ENCODE measurements at places on chromosomes 11 and 22.
A peak's percentile ranks its signal among the peaks of the same experiment; 100 is the strongest.

DNA sequence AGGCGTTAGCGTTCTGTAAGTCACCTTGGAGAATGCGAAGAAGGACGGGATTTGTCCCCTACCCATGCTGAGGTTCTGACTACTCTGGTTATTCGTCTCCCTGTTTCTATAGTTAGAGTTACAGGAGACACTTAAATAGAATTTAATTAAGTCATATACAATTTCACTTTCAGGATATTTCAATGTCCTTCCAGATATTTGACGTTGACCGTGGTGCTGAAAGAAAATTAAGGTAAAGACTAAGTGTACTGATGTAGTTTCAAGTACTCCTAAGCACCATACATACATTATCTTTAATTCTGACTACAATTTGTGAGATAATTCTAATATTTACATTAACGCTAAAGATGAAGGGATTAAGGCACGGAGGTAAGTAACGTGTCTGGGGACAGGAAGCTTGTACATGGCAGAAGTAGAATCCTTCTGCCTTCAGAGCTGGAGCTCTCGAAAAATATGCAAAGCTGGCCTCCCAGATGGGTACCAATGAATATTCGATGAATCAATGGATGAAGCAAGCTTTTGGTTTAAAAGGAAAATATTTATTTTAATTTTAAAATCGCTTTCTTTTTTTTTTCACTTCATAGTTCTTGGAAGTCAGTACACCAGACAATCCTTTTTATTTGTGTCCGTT is 539 bp upstream of the SLC36A4 start:
- DNase-seq, result no peak

- DNase-seq, result no peak
These were observed 337.2 kb upstream of the DDI1 start for GRCh38 chr11:103699216-103699615.

GRCh38 chr11:26027887-26028286 is 304.0 kb upstream of the ANO3 start:
- DNase-seq, result no peak

DNA sequence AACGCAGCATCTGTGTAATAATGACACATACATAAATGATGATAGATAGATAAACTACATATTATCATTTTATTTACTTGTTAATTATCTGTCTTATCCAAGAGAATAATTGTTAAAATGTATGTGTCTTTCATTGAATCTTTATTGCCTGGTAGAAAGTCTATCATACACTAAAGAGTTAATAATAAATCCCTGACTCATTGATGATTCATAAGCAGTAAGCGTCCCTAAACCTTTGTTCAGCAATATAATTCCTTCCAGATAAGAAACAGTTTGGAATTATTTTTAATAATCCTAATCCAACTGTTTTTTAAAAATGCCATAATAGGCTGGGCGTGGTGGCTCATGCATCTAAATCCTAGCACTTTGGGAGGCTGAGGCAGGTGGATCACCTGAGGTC is 655.6 kb upstream of the CNTN5 start:
- no peak for DNase-seq

DNA sequence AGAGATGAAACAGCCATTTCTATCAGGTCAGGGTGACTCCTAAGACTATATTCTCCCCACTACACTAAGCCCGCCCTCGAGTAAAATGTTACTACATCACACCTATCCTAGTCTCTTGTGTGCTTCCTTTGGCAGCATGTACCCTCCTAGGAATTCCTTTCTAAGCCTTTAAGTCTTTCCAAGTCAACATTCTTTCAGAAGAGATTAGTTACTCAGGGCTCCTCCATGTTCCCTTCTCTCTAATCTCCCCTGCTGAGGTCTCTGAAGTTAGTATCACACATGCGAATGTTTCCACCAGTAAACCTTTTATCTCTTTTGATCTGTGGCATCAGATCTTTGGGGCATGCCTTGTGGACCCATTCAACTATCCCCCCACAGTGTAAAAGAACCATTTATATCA is 873.7 kb upstream of the FAT3 start:
- no peak for DNase-seq

- DNase-seq, result peak; percentile 39
These were observed 705 bp downstream of the UNC93B1 start for GRCh38 chr11:68002938-68003845.

GRCh38 chr11:12090061-12090591 is 20.3 kb upstream of the MICAL2 start:
- DNase-seq, result no peak

GRCh38 chr11:61718046-61718531 is 34.3 kb upstream of the MYRF start:
- DNase-seq, result no peak

DNA sequence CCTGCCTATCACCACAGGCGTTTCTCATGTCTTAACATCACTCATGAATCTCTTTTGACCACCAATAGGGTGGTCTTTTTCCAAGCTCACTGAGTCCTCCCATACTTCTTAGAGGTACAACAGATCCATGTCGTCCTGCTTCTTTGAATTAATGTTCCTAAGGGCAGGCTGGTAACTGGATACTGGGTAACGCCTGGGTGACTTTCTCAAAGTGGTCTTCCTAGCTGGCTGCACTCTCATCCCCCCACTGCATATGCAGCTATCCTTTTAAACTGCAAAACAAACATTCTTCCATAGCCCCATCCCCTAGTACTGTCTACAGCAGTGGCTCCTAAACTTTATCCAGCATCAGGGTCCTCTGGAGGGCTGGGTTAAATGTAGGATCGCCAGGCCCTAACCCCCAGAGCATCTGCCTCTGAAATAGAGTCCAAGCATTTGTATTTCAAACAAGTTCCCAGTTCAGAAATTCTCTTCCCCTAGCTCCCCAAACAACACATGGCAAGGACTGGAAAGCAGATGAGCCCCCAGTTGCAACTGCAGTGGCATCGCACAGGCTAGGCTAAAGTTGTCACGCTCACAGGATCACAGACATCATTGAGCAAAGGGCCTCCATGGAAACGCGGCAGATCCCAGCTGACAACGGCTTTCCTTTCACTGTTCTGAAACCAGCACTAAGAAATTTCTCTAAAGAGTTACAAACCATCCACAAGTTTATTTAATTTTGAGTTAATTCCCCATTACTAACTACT is 204.9 kb downstream of the LARGE1 start:
- DNase-seq, result no peak

DNA sequence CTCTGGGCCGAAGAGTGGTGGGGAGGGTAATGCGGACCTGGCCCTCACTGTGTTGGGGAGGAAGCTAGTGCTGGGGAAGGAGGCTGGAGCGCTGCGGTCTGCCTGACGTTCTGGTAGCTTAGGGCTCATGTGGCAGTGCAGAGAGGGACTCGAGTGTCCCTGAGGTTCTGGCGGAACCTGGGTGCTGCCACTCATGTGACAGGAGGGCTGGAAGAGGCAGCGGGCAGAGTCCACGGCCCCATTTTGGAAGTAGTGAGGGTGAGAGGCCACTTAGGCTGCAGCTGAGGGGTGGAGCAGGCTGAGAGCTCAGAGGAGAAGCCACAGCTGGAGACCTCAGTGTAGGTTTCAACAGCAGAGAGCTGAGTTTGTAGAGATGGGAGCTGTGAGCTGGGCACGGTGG is 16.2 kb upstream of the TRMU start:
- no peak for DNase-seq

DNA sequence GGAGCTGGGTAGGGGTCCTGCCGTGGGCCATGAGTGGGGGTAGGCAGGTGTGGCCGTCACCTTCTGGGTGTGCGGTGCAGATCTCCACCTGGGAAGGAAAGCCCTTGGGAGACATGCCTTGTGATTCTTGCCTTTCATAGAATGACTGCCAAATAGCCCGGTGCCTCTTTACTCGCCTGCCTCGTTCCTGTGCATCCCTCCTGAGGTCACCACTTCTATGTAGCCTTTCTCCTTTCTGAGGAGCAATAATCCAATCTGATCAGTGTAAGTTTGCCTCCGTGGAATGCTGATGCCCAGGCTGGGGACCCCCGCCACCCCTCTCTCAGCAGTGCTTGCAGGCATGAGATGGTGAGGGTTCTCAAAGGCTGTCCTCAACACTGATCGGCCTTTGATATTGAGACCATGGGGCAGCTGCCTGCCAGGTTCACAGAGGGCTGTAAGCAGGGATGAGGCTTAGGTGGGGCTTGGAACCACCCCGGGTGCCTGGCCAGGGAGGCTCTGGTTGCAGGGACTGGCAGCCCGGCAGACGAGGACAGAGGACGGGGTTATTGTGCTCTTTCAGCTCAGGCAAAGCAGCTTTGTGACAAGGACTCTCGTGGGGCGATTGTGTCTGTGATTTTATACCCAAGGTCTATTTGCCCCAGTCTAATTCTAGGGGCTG is 86.1 kb upstream of the WNT7B start:
- DNase-seq, result no peak

GRCh38 chr22:44459551-44459950 is 38.5 kb downstream of the RTL6 start:
- no peak for DNase-seq

DNA sequence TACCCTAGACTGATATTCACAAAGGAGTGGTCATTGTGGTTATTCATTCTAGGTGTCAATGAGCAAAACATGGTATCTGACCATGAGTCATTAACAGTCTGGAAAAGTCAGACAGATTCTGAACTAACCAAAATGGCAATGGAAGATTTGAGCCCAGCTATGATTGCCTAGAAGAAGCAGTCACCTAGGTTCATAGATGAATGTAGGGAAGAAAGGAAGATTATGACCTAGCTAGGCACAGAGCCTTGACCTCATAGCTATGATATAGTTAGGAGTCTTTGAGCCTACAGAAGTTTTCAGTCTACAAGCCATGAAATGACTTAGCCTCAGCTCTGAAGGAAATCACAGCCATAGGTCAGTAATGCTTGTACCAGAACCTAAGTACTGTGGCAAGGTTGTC is 351 bp downstream of the OR56A4 start:
- DNase-seq, result no peak

DNA sequence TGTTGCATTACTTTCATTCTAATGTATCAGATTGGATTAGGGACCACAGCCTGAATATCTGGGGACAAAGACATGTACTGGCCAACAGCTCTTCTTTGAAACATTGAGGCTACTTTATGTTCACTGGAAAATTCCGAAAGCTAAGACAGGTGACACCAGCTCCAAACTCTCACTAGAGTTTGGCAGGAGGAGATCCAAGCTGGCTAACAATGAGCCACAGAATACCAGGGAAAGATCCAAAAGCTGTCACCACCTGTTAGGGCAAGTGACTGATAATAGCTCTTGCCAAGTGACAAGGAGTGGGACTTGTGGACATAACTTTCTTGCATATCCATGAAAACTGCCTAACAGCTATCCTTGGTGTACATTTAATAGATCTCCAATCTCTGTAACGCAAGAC is 333.3 kb downstream of the TTC28 start:
- DNase-seq, result no peak

DNA sequence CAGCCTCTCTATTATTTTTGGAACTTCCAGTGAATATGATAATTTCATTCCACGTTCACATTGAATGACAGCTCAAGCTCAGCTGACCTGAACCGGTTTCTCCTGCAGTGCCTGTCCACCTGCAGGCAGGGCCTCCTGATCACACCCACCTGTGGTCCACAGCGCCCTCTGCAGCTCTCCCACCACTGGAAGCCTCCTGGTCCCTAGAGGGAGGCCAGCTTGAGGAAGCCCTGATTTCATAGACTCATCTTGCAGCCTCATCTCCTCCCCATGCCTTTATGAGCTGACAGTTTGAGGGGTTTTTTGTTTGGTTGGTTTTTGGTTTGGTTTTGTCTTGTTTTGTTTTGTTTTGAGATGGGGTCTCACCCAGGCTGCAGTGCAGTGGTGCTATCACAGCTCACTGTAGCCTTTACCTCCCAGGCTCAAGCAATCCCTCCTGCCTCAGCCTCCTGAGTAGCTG is 29.9 kb upstream of the MALAT1 start:
- DNase-seq, result no peak

DNA sequence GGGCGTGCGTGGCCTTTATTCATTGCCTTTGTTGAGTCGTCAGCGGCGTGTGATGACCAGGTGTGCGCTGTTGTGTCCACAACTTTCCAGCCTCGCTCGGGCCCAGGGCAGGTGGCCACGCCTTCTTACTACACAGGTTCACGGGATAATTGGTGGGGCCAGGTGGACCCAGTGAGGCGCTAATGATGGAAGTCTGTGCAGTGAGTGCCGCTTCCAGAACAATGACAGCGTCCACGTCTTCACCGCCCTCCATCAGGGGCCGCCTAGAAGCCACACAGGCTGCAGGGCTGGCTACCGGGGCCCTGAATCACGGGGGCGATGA is 1197.3 kb downstream of the BRD1 start:
- no peak for DNase-seq

DNA sequence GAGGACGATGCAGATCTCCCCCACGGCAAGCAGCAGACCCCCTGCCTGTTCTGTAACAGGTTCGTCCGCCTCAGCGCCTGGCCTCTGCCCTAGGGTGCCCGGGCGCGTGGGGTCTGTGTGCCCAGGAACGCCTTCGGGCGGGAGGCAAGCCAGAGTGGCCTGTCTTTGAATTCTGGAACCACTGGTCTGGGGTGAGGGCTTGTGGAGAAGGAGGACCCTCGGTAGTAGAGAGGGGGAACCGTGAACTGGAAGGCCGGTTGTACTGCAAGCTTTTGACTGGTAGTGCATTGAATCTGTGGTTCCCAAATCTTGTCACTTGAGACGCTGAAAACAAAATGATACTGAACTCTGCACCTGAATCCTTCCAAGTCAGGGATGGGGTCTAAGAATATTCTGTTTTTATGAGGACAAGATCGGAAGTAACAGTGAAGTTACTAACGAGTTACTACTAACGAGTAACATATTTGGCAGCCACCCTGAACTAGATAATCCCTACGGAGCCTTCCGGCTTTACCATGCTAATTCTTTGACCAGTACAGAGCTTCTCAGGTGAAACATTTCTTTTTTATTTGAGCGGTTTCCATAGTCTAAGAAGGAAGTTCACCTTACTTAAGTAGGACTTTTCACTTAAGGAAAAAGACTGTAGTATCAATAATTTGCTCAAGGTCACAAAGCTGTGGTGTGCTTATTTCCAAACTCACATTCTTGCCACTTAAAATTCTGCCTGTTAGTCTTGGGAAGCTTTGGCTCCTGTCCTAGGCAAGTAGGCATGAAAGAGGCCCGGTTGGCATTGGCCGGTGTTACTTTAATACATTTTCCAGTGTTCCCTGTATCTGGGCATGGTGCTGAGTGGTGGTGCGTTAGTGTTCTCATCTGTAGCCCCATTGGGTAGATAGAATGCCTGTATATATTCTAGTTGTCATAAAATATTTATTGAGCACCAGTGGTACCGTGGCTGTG is 860 bp downstream of the PRMT3 start:
- DNase-seq, result no peak

DNA sequence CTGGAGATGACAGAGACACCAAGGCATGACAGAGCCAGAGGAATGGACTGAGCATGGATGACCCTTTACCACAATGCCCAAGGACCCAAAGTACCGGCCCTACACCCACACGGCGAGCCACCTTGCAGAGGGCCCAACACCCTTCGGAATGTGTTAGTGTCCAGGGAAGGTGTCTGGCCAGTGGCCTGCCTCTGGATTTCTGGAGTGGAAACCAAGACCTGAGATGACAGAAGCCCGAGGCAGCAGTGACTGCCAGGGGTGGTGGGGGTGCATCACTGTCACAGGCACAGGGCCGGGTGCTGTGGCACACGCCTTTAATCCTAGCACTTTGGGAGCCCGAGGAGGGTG is 28.7 kb downstream of the PDGFB start:
- DNase-seq, result no peak
